ENCODE measurements at places on chromosomes 7 and 10.

DNA sequence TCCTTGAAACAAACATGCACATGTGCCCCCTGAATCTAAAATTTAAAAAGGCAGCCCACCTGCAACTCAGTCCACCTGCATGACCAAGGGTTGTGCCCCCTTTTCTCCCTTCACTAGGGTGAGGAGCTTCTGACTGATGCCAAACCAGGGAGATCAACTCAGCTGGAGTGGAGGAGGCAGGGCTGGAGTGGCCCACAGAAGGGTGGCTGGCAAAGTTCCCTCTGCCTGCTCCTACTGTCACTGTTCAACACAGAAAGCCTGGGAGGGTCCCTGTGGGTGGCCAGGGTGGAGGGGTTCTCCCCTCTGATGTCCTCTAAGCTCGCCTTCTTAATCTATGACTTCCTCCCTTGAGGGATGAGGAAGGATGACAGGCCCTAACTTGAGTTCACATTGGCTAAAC lies 55.7 kb upstream of the ANTXRL start:
- DNase-seq, result no peak

- DNase-seq, result no peak
These were observed 2.3 kb downstream of the NACAD start for GRCh38 chr7:45086331-45087065.

DNA sequence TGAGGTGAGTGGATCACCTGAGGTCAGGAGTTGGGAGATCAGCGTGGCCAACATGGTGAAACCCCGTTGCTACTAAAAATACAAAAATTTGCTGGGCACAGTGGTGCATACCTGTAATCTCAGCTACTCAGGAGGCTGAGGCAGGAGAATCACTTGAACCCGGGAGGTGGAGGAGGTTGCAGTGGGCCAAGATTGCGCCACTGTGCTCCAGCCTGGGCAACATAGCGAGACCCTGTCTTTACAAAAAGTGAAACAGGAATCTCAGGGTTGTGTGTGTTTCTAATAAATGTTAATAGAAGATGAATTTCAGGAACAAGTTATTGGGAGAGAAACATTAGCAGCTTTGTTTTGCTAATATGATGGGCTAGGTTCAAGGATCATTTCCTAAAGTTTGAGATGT lies 19.9 kb downstream of the PPP2R2D start:
- DNase-seq, result no peak

- DNase-seq, result no peak
These were observed 25.3 kb upstream of the FZD8 start for GRCh38 chr10:35667270-35667889.

GRCh38 chr7:13602036-13602435 lies 387.4 kb downstream of the ETV1 start:
- no peak for DNase-seq

DNA sequence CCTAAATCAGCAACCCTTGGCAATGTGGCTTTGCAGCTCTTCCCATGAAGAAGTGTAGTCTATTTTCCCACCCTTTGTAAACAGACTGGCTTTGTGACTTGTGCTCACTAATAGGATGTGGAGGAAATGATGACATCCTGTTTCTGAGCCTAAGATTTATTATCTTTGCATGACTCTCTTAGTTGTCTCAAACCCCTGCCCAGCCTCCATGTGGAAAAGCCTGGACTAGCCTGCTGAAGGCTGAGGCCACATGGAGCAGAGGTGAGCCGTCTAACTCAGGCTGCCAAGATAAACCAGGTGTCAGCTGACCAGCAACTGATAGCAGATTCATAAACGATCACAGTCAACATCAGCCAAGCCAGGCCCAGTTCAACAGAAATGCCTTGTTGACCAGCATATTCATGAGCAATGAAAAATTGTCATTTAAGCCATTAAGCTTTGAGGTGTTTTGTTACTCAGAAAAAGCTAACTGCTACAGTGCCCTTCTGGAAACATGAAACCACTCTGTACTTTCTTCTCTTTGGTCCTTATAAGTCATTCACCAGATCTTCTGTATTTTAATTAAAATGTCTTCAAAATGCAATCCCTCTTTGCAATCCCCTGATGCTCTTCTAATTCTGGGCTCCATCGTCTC lies 586.3 kb upstream of the ANKRD30A start:
- DNase-seq, result no peak

DNA sequence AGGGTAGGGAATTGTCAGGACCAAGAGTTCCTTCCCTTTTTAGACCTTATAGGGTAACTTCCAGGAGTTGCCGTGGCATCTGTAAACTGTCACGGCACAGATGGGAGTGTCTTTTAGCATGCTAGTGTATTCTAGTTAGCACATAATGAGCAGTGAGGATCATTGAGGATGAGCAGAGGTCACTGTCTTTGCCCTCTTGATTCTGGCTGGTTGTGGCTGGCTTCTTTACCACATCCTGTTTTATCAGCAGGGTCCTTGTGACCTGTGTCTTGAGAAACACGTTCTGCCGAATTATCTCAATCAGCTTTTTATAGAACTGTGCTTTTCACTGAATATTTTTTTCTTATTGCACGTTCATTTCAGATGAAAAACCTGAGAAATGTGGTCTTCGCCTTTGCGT lies 41.5 kb downstream of the MINPP1 start:
- no peak for DNase-seq

DNA sequence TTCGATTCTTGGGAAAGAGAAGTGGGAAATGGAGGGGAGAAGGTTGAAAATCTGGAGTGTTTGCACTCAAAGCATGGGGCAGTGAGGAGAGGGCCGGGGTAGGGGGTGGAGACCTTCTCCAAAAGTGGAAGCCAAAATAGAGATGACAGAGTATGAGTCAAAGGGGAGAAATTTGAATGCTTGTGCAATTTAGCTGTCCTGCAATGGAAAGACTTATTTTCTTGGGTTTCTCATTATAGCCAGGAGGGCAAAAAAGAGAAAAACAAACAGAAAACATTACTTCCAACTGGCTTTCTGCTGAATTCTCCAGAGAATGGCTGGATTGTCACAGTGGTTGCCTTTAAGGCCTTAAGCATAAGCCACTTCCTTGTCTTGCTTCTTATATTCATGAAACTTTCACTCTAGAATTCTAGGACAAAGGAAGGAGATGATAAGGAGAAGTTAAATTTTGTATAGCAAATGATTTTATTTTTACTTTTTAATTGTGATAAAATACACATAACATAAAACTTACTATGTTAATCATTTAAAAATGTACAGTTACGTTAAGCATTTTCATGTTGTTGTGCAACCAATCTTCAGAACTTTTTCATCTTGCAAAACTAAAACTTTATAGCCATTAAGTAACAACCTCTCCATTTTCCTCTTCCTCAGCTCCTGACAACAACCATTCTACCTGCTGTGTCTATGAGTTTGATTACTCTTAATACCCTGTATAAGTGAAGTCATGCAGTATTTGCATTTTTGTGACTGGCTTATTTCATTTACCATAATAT lies 100.2 kb downstream of the GPR85 start:
- DNase-seq, result no peak

All from HEK293T (cell line).